ENCODE measurements at places on chromosomes 13 and 19.
A peak's percentile ranks its signal among the peaks of the same experiment; 100 is the strongest.

GRCh38 chr13:99191336-99191899, 9.2 kb upstream of the UBAC2 start:
- DNase-seq, result no peak

GRCh38 chr19:19338082-19338481, 17.5 kb downstream of the MAU2 start:
- DNase-seq, result no peak

- no peak for DNase-seq
These were observed 14.6 kb upstream of the SLC7A10 start for GRCh38 chr19:33240181-33240771.

DNA sequence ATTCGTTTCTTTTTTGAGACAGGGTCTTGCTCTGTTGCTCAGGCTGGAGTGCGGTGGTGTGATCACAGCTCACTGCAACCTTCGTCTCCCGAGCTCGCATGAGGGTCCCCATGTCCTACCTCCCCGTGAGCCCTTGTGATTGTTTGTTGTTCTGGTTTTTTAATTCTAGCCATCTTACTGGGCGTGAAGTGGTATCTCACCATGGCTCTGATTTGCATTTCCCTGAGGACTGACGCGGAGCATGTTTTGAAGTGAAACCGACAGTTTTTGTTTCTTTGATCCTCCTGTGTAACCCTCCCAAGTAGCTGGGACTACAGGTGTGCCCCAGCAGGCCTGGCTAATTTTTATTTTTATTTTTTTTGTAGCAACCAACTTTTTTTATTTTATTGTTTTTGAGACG, 21.7 kb downstream of the GNG7 start:
- DNase-seq, result no peak

- DNase-seq, result no peak
These were observed 190.1 kb downstream of the KLF5 start for GRCh38 chr13:73248711-73249580.

GRCh38 chr13:88622362-88622973, 951.3 kb downstream of the SLITRK5 start:
- no peak for DNase-seq

DNA sequence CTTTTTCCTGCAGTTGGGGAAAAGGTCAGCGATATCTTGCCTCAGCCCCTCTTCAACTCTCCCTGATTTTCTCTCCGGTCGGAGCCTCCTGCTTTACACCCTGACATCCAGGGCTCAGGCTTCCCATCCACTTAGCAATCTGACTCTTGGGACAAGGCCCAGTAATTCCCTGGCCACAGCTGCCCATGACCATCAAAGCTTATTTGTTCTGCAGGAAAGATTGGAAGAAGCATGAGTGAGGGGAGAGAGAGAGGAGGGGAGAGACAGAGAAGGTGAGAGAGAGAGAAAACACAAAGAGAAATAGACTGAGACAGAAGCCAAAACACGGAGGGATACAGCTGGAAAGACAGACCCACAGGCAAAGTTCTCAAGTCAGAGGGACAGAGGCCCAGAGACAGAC, 13.7 kb downstream of the SYT3 start:
- no peak for DNase-seq

DNA sequence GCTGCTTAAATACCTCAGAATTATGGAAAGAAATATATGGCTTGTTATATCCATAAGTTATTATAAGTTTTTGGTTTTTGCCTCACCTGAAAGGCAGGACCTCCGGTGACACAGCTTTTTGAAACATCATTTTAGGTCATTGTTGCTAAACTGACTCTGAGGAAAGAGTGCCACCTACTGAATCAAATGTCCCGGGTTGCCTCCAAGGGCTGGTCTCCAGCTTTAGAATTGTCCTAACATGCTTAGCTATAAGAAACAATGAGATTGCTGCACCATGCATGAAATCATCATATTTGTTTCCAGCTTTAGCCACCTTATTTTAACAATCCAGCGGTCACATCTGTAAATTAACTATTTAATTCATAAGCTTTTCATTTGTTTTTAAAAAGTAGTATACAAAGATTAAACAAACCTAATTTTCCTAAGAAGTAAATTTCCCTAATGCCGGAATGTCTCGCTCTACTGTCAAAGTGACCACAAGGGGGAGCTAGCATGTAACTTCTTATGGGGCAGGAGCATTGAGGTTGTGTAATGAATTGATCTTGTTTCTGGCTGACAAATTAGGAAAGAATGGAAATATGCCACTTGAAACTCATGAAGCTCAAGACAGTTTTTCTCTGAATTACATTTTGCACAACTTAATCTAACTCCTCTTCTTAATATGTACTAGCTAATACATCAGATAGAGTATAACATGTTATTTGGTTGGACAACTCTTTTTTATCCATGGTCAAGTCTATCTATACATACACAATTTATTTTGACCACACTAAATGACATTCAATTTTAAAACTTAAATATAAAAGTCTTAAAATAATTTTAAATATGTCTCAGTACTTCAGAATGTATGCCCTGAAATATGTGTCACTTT, 6.7 kb upstream of the PCDH17 start:
- peak; percentile 33 for DNase-seq

GRCh38 chr13:30463787-30464495, 1.8 kb downstream of the HMGB1 start:
- DNase-seq, result peak; percentile 36

- DNase-seq, result no peak
These were observed 95.1 kb downstream of the NUFIP1 start for GRCh38 chr13:44894001-44894770.

DNA sequence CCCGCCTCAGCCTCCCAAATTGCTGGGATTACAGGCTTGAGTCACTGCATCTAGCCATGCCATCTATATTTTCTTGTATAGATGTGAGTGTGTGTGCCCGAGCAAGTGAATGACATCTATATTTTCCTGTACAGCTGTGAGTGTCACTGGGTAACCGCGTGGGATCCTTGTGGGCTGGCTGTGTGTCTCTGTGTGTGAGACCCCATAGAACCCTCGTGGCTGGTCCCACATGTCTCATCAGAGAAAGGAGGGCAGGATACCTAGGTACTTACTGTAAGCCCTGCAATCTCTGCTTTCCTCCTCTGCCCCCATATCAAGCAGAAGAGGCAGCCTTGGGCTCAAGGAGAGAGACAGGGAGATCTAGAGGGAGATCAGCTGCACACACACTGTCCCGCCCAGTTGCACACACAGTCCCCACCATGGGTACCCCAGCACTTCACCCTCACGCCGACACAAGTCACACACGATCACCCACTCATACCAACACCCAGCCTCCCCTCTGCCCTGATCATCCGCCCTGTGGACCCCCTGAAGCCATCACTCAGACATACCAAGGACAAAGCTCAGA, 655 bp downstream of the DENND1C start:
- DNase-seq, result no peak

DNA sequence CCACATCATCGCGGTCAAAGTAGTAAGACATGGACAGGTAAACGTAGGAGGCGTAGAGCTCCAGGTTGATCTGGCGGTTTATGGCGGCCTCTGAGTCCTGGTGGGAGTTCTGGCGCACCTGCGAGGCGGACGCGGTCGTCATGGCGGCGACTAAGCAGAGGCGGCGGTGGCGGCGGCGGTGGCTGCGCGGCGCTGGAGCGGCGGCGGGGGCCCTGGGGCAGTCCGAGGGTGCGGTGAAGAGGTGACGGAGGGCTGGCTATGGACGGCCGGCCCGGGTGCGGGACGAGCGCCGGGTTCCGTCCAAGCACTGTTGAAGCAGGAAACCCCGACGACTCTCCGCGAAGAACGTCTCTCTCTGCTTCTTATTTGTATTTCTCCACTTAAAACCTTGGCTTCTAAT, 484.3 kb upstream of the SGCG start:
- no peak for DNase-seq

DNA sequence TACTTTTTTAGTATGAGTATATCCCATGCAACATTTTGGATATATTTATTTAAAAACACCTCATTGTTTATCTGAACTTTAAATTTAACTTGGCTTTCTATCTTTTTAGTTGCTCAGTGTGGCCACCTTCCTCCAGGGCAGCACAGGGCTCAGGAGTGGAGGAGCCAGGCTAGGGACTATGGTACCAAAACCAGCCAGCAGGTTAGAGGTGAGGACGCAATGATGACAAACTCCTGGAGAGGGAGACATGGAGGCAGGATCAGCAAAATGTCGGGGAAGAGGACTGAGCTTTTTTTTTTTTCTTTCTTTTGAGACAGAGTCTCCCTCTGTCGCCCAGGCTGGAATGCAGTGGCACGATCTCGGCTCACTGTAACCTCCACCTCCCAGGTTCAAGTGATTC, 29.6 kb upstream of the CALM3 start:
- DNase-seq, result peak; percentile 14

- no peak for DNase-seq
These were observed 2.4 kb upstream of the ZNF506 start for GRCh38 chr19:19823916-19824315.

GRCh38 chr13:111467111-111467890, 146.9 kb downstream of the TEX29 start:
- DNase-seq, result no peak

- no peak for DNase-seq
These were observed 27.1 kb upstream of the N4BP2L1 start for GRCh38 chr13:32454886-32455593.

DNA sequence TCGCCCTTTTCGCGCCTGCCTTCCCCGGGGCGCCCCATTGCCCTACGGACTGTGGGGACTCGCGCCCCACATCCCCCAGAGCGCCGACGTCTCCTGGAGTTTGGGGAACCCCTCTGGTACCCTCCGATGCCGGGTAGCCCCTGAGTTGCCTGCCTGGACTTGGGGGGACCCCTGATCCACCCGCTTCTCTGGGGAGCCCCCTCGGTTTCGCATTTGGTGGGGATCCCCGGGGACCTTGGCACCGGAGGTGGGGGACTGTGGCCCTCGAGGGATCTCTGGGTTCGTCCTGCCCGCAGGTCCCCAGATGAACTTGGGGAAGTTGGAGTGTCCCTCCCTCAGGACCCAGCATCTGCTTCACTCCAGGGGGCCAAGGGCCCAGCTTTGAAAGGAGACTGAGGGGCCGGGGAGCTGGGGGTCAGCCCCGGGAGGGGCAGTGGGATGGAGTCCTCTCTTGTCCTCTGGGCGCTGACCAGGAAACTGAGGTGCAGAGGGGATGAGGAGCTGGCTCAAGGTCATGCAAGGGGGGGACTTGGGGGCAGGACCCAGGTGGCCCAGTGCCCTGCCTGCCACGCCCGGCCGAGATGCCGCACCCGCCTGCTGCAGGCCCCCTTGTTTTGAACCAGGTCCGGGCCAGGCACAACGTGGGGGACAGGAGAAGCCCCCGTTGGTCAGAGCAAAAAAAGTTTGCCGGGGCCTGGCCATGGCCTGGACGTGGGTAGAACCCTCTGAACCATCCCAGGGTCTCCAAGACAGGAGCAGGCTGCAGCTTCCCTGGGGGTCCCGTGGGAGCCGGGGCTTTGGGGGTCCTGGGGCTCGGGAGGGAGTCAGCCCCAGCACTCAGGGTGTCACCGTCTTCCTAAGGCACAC, 1.0 kb downstream of the EFNA2 start:
- DNase-seq, result no peak

DNA sequence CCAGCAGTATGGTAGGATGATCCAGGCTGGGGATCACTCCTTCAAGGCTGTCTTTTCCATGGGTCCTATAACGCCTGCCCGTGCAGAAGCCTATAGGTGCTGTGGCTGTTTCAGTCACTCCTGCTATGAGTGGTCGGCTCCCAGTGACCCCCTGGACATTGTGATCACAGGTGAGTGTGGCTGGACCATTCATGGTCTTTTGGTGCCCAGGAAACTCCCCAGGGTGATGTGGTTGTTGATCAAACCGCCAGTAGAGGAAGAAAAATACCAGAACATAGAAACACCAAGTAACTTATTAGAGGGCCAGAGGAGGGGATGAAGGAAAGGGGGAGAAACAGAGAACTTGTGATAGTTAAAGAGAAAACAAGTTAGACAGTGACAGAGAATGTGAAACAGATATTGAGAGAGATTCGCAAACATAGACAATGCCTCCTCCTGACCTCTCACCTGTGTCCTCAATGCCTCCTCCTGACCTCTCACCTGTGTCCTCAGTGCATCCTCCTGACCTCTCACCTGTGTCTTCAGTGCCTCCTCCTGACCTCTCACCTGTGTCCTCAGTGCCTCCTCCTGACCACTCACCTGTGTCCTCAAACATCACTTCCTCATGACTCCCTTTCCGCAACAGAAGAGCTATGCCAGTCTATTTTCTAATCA, 19.4 kb downstream of the LAIR2 start:
- DNase-seq, result no peak
